ENCODE measurements at places on chromosomes 4 and X.
A peak's percentile ranks its signal among the peaks of the same experiment; 100 is the strongest.

DNA sequence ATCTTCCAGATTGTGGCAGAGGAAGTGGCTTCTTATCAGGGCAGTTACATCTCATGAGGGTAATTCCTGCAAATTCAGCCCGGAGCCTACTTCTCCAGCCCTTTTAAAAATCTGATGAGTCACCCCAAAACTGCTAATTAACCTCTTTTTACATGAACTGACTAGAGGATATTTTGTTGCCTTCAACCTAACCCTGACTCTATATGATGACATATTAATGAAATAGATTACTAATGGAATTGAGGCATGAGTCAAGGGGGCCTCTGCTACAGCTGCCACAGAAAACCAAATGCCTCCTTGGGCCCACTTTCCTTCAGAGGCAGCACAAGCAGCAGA is 72.5 kb downstream of the QRFPR start:
- DNase-seq = no peak

DNA sequence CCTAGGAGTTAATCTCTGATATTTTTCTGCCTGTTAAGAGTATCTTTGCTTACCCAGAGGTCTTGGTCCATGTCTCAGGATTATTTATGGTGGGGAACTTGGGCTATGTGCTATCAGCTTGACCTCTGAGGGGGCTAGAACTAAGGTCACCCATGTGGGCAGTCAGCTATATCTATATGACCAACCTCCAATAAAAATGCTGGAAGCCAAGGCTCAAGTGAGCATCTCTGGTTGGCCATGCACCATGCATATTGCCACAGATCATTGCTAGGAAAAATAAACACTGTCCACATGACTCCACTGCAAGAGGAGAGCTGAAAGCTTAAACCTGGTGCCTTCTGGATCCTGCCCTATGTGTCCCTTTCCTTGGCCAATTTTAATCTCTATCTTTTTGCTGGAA is 196.5 kb upstream of the SLC7A11 start:
- DNase-seq = no peak

- DNase-seq = no peak
Observed at GRCh38 chrX:30219372-30219771, 4.0 kb downstream of the MAGEB2 start.

DNA sequence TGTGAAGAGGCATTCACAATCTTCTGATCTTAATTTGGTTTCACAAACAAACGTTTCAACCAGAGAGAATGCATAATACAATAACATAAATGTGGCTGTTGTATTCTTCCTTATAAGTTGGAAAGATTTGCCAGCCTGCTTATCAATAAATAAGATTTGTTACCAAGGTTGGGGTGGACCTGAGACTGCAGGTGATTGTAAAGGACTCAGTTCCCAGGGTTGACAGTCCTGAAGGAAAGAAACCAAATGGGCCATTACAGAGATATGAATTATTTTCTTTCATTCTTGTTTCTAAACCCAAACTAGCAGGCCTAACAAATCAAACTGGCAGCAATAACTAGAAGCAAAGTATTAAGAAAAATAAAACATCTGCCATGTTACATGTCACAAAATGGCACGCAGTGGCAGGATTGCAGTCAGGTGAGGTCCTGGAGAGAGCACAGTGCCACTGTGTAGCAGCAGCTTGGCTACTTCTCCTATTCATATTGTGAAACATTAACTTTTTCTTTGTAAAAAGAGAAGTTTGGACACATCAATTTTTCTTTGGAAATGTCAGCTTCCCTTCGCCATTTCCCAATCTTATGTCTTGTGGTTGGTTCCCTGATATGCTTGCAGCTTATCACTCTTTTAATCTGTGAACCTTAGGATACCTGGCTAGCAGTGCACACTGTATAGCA is 133.8 kb upstream of the EMCN start:
- no peak for DNase-seq

- no peak for DNase-seq
Observed at GRCh38 chr4:76459291-76459723, 24.3 kb downstream of the SHROOM3 start.

DNA sequence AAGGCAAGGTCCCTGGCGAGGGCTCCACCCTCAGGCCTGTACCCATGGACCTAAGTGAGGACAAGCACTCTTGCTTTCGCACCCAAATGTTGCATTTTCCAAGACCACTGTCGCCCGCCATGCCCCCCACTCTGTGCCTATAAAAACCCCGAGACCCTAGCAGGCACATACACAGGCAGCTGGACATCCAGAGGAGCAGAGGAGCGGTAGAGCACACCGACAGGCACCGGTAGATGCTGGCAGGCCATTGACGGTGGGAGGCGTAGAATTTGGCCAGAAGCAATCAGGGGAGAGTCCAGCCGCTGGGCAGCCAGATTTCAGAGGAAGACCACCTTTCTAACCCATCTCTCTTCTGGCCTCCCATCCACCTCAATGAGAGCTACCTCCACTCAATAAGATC is 715.2 kb upstream of the AADAT start:
- DNase-seq = no peak

DNA sequence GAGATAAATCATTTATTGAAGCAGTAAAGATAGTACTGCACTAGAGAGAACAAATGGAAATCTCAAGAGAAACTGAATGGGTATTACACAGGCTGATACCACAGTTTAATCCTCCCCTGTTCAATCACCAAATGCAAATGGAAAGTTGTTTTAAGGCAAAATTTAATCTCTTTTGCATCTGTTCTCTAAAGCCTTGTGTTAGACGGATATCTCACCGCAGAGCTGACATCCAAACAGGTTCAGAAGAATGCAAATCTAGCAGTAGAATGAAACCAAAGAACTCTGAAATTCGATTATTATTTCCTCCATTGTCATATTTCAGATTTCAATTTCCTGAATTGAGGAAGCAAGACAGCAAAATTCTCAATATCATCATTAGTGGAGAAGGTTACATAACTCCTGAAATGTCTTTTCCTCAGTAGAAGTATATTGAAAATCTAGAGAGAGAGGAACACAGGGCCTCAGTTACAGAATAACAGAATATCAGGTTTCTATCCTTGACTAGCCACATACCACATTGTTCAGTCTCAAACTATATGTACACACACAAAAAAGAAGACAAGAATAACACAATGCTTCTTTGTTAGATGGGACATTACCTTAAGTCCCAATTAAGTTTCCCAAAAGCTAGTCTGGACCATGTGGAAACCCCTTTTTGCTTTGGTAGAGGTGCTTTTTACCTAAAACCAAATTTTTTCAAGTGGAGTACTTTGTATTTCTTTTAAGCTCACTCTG is 94.1 kb upstream of the BANK1 start:
- no peak for DNase-seq

DNA sequence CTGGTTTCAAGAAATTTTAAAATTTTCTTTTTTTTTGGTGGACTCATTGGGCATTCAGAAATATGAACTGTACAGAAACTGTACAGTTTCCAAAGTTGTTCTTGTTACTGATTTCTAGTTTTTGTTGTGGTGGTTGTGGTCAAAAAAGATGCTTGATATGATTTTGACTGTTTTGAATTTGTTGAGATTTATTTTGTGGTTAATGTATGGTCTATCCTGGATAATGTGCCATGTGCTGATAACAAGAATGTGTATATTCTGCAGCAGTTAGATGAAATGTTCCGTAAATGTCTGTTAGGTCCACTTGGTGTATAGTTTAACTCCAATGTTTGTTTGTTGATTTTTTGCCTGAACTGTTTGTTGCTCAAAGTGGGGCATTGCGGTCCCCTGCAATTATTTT is 127.6 kb upstream of the NUDT6 start:
- DNase-seq = no peak

DNA sequence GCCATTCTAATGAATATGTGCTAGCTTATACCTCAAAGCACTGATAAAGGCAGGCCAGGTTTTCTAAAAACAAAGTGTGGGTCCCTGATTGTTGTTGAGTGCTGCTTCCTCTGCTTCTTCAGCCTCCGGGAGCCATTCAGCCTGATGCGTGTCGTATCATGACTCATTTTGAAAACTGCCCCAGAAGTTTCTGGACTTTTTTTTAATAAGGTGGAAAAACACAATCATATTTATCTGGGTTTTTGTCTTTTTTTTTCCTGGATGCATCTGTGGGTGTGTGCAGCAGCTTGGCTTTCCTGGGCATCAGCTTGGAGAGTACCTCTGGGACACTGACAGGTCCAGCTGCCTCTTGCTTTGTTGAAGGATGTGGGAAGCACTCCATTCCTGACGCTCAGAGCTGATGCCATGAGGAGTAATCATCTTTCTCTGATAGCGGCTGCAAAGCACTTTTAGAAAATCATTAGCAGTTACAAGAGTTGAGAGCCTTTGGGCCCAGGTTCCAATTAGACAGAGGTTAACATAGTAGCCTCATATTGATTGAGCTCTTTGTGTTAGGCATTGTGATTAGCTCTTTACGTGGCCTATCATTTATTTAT is 66.9 kb downstream of the PARM1 start:
- no peak for DNase-seq

GRCh38 chr4:82428969-82429727 is 1.1 kb downstream of the HNRNPDL start:
- peak; percentile 98 for DNase-seq

DNA sequence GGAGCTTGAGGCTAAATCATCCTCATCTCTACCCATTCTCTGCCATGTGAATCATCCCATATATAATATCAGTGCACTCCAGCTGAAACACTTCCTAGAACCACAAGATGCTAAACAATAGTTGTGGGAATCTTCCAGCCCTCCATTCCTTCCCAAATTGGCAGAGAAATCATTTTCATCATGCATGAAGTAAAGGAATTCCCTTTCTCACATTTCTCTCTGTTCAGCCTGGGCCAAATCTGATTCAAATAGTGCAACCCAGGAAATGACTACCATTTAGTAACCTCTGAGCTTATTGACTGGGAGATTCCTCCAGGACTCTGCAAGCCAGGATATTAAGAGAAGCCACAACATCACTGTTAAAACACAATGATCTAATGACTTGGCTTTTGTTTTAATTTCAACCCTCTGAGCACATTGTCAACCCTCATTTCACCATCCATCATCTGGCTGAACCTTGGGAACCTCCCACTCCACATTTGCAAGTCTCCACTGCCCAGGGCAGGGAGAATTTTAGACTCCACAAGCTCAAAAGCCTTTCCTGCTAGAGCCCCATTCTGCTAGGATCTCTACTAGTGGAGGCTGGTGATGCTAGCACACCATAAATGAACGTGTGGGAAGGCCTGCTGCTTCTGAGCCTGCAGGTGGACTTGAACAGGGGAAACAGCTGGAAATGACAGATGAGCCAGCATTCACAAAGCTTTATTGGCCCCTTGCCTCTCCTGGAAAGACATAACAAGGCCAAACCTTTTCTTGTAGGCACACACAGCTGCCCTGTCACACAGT is 133.9 kb downstream of the TET2 start:
- DNase-seq = no peak

DNA sequence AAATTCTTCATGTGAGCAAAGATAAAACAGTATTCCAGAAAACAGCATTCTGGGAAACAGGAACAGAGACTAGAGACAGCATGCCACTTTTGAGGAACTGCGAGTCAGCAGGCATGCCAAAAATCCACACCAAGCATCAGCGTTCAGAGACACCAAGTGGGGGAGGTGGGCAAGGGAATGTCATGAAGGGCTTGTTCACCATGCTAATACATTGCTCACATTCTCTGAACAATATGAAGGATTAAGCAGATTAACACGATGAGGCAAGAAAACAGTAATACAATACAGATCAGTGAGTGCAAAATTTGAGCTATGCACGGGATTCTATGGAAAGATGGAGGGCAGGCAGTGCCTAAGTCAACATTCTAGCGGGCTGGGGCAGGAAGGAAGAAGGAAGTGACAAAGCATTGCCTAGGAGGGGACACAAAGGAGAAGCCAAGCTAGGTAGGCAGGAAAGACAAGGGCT is 278.3 kb downstream of the FBXW7 start:
- no peak for DNase-seq

DNA sequence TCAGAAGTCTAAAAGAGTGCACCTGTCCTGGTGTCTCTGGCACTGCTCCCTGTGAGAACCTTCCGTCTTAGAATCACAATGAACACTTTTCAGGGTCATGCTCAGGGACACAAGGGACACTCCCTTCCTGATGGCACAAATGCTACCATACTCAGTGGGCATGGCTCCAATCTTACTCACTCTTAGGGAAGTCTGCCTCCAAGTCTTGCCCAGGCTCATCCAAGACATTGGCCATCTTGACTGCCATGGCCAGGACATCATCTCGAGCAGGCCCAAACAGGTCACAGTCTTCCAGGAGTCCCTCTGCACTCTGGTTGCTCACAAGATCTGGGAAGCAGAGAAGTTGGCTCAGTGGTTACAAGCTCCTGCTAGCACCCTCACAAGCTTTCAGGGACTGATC is 8.8 kb downstream of the ZMYM3 start:
- DNase-seq = no peak

- peak; percentile 68 for DNase-seq
Observed at GRCh38 chr4:76624241-76624681, 189.2 kb downstream of the SHROOM3 start.

DNA sequence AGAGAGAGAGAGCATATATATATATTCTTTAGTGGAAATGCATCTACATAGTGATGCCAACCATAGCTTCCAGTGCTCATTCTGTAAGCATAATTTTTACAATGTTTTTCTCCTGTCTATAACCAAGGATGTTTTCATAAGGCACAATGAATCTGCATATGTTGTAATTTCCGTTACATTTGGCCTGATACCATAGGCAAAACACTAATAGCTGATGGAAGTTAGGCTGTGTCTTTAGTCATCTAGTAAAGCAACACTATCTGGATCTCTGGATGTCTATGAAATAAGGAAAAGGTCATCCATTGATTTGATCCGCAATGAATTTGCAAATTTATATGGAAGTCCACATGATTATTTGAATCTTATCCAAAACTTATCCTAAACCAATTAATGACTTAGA is 8.1 kb downstream of the PCDH7 start:
- DNase-seq = no peak

DNA sequence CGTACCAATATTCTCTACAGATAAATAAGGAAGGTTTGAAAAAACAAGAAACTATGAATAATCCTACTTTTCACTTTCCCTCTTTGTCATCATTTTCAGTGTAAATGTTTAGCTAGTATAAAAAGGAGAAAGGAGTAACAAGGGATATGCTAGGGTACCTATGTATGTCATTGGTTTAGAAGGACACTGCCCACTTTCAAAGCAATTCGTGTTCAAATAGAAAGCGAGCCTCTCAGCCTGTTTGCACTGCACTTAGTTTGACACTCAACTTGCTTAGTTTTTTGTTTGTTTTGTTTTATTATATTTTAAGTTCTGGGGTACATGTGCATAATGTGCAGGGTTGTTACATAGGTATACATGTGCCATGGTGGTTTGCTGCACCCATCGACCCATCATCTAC is 21.6 kb upstream of the RXFP1 start:
- no peak for DNase-seq

All from large intestine (tissue), 12 donors.